ENCODE measurements at places on chromosomes 13 and 19. TPM values are rescaled to one million over a fixed set of nuclear protein-coding genes. Genes with fewer than 3 reads are reported as not detected.

Gene DAND5
- not detected for total RNA-seq

Gene ZNF528
- not detected for total RNA-seq

Gene LAIR1
- total RNA-seq = not detected

Gene LILRB3
- 0.17 TPM for total RNA-seq

Measured in A549 treated with DMSO at 1 μM for 4 hours (cell line).